ENCODE measurements at places on chromosomes 2 and 18.

DNA sequence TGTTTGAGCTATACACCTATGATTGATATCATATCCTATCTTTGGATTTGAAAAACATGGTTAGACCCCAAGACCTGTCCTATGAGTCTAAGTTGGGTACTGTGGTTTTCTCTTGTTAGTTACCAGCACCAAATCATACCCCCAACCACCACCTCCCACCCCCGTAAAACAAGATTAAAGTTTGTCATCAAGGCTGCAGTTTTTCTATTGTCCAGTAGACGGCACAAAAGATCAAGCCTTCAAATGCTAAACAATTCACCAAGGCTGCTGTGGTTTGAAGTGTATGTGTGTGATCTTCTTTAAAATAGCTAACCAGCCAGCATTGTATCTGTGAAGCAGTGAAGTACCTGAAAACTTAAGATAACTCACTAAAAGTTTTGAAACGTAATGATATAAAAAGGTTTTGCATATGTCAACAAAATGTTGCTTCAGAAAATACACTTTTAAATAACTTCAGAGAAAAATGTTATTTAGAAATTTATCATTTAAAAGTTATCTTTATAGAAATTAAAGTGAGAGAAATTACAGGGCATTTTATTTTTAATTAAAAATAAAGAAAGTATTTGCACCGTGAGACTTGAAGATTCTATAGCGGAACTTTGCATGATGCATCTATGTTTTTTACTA lies 5.8 kb upstream of the MEIS1 start:
- DNase-seq = no peak

GRCh38 chr2:174591740-174592139 lies 5.9 kb downstream of the WIPF1 start:
- no peak for DNase-seq

DNA sequence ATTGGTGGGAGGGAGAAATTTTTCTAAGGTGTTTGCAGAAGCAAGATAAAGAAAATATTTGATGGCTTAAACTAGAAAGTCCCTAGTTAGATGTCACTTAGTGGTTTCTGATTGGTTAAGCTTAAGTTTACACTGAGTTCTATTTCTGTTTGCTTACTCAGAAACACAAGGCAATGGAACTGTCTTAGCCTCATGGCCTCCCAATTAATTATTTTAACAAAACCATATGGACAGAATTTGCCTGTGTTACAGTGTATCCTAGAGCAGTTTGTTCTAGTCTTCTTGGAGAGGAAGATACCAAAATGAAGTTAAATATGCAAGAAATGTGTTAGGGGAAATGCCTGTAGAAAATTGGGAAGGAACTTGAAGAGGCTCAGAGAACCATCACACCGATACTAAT lies 4.6 kb upstream of the IMPACT start:
- no peak for DNase-seq

- no peak for DNase-seq
These were observed 4.2 kb downstream of the UGT1A1 start for GRCh38 chr2:233764264-233764663.

- DNase-seq = no peak
These were observed 21.7 kb downstream of the LAMA3 start for GRCh38 chr18:23710946-23711345.

DNA sequence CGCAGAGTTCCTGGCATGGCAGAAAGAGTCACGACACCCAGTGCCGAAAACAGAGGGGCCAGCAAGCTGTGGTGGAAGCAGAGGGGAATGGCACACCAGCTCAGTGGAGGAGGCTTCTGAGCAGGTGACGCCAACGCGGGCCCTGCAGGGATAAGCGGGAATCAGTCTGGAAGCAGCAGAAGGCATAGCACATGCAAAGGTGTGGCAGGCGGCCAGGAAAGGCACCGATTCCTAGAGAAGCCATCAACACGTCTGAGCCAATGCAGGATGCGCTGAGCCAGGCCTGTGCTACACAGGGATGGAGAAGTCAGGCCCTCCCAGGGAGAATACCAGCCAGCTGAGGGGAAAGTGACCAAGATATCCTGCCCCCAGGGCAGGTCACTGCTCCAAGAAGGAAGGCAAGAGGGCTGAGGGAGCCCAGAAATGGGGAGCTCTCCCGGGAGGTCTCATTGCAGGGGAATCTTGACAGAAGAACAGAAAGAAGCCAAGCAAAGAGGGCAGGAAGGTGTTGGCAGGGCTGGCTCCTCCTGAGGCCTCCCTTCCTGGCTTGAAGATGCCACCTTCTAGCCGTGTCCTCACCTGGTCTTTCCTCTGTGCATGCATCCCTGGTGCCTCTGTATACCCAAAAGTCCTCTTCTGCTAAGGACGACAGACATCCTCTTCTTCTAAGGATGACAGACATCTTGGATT lies 16.3 kb downstream of the TEX51 start:
- DNase-seq = no peak

DNA sequence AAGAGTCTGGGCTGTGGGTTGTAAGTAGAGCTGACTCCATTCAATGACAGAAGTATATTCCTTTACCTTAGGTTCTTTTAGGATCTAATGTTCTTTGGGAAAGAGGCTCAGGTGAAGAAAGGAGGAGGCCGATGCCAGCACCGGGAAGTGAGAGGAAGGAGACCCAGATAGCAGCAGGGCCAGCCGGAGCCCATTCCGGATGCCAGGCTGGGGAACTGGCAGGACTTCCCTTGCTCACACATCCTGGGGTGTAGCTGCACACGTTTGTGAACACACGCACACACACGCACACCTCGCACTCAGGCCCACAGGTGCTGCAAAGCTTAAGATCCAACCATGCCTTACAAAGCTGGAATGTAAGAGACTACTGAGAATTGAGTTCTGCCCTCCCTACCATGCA lies 95.8 kb upstream of the SMAD2 start:
- DNase-seq = no peak

- no peak for DNase-seq
These were observed 600.2 kb downstream of the NYAP2 start for GRCh38 chr2:225999692-226000091.

GRCh38 chr2:179467111-179467510 lies 202.5 kb upstream of the SESTD1 start:
- DNase-seq = no peak

DNA sequence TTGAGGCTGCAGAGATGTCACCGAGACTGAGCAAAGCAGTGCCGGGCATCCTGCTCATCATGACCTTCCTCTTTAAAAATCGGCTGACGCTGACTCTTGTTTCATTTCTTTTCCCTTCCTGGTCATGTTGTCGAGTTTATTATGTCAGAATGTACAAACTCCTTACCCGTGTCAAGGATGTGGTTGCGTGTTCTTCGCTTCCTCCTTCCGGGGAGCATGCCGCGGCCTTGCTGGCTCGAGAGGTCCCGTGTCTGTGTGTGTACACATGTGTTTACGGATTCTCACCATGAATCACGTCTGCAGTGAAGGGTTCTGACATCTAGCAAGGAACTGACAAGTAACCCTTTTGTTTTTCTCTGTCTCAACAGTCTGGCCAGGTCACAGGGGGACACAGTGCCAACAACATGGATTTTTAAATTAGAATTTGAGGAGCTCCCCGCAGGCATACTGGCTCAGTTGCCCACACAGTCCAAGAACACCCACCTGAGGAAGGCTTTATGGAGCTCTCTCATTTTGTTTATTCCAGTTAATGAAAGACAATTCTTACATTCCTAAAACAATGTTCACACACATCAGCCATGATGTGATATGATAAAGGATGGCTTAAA lies 60.2 kb downstream of the MYT1L start:
- DNase-seq = no peak

GRCh38 chr2:126975671-126976655 lies 77.3 kb downstream of the TEX51 start:
- DNase-seq = no peak

GRCh38 chr2:174833737-174834136 lies 69.5 kb upstream of the CHRNA1 start:
- DNase-seq = no peak

DNA sequence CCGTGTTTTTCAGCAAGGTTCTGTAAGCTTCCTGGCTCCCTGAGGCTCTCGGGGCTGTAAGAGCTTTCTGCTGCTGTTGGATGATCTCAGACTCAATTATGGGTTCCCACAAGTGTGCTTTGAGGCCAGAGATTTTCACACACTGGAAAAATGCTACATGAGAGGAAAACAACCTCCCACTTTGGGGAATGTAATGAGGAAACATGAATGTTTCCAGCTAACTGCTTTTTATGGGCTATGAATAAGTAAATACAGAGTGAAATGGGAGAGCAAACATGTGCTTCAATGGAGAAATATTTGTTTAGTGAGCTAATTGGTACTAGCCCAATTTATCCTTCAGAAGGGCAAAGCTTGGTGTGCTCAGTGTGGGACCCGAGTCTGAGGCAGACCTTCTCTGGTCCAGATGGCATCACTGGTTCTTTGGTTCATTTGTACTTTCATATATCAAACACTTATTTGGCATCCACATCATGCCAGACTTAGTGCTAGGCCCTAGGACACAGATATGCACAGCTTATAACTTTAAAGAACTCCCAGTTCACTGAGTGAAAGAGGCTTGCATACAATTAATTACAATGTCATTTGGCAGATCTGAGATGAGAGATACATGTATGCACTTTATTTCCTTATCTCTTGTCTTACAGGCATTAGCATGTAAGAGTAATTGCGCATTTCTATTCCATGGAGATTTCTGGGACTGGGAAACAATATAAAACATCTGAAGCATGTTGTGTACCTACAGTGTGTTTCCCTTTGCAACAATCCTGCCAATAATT lies 248.8 kb downstream of the RDH14 start:
- no peak for DNase-seq

GRCh38 chr2:81304154-81304830 lies 999.7 kb upstream of the LRRTM1 start:
- no peak for DNase-seq

GRCh38 chr2:203578759-203579643 lies 43.9 kb upstream of the RAPH1 start:
- no peak for DNase-seq

GRCh38 chr2:219619235-219619634 lies 8.2 kb upstream of the SLC4A3 start:
- DNase-seq = no peak

DNA sequence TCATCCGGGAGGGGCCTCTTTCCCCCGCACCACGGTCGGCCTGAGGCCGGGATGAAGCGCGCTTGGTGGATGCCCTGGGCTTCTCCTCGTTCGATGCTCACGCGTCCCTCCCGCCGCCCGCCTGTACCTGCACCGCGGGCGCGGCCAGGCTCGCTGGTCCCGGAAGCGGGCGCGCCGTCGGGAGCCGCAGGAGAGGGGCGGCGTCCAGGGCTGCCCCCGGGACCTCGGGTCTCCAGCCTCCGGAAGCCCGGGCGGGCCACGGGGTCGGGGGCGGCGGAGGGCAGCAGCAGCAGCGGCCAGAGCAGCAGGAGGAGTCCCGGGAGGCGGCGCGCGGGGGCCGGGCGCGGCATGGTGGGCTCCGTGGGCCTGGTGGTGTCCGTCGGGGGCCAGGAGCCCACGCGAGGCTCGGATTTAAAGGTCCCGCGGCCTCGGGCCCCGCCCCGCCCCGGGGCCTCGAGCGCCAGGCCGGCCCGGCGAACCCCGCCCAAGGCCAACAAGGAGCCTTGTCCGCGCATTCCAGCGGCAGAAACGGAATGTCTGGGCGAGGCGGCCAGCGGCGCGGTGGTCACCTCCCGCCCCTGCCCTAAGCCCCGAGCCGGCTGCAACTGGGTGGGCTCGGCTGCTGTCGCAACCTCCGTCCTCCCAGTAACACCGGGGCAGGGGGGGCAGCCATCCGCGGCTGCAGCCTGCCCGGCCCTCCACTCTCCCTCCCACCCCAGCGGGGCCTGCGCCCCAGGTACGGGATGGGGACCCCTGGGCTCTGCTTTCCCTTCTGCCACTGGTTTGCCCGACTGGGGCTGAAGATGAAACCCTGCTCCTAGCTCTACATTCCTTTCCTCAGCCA lies at the start of gene MATN3:
Gene MATN3 (minus strand): TSS at position 387 of the 844 bp plus-strand sequence. CDS start 37 bp downstream, at position 350.
- DNase-seq = no peak

DNA sequence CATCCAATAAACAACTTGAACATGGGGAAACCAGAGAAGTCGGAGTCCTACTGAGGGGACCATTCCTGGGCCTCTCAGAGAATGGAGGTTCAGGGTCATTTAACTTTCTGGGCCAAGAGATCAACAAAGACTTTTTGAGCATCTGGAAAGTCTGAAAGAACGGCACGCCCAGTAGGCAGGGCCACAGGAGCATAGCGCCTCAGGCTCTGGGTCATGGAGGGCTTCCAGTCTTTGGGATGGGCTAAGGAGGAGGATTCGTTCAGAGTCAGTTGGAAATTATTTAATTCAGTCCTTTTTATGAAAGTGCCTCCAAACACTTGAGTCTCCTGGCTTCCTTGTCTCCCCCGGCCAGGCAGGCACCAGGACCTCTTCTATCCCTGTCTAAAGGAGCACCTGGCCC lies 101.1 kb upstream of the GLI2 start:
- no peak for DNase-seq

DNA sequence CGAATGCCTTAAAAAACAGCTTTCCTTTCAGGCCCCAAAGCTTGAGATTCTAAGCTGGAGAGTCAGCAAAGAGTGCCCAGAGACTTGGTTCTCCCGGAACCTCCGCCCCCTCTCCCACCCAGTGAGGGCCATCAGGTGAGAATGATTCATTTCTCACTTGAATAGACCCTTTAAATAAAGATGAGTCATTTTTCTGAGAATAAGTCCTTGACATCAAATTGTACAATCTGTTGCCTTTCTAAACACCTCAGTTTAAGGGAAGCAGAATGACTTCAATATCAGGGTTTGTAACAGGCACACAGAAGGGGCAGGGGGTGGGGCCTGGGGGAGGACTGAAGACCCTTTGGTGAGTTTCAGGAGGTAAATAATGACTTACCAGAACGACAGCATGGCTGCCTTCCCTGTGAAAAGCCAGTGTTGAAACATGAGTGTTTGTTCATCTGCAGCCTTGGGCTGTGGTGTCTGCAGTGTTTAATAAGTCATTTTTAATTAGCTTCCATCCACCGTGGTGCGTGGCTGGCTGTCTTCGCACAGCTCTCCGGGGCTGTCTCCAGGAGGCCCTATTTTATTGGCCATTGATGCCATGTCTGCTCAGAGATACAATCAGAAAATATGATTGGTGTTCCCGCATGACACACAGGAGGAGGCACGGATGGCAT lies 134.9 kb upstream of the ZNF236 start:
- no peak for DNase-seq

GRCh38 chr2:232497348-232497747 lies 9.7 kb upstream of the ECEL1 start:
- no peak for DNase-seq

- no peak for DNase-seq
These were observed 423.7 kb downstream of the METTL4 start for GRCh38 chr18:2147476-2148230.

GRCh38 chr2:46135228-46135855 lies 161.9 kb upstream of the EPAS1 start:
- no peak for DNase-seq

- DNase-seq = no peak
These were observed 69.2 kb downstream of the AP1S3 start for GRCh38 chr2:223768179-223768578.
